ENCODE measurements at places on chromosomes 2 and 18.

GRCh38 chr2:207944979-207945600 is 80.2 kb downstream of the PLEKHM3 start:
- no peak for DNase-seq

- no peak for DNase-seq
Measured at GRCh38 chr2:204743393-204743960, 198.2 kb downstream of the PARD3B start.

- no peak for DNase-seq
Measured at GRCh38 chr2:97808816-97809215, 95.4 kb downstream of the ZAP70 start.

DNA sequence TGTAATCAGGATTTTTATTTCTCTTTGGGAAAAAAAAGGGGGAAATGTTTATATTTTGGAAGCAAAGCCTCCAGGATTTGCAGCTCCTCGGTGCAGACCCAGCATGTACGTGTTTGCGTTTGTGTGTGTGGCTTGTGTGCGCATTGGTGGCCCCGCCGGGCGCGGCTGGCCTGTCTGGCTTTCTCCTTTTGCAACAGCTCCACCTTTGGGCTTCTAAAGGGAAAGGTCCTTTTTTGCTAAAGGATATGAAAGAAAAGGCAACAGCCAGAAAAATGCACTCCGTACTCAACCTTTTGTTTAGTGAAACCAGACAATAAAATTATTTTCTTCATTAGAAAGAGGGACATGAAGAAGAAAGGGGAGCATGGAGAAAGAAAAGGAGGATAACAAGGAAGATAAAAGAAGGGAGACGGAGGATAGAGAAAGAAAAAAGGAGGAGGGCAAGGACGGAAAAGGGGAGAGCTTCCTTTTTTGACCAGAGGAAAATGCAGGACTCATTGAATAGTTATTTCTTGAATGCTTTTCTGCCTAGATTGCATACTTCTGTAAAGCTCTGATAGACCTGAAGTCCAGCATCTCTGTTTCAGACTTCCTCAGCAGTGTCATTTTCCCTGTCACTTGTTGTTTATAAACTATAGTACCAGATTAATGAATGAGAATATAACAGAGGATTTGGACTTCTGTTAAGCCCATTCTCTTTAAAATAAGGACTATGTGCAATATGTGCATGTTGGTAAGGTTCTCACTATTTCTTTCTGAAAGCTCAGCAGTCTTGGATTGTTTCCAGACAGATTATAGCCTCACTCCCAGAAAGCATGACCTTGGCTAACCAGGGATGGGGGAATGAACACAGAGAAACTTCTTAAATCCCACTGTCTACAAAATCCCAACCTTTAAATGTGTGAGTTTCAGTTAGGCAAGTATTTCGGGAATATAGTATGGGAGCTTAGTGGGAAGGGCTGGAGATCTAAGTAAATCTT is 563.1 kb upstream of the PIK3C3 start:
- no peak for DNase-seq

GRCh38 chr18:23887493-23887892 is 127.1 kb upstream of the TTC39C start:
- DNase-seq: no peak

GRCh38 chr18:26635466-26635865 is 87.1 kb upstream of the KCTD1 start:
- DNase-seq: no peak

GRCh38 chr2:209495855-209496585 is 72.2 kb downstream of the MAP2 start:
- no peak for DNase-seq

Measured in stimulated activated naive CD4-positive, alpha-beta T cell treated with Interleukin-2 at 50 U/mL for 16 hours (primary cell).